ENCODE measurements at places on chromosomes 7 and 10.

DNA sequence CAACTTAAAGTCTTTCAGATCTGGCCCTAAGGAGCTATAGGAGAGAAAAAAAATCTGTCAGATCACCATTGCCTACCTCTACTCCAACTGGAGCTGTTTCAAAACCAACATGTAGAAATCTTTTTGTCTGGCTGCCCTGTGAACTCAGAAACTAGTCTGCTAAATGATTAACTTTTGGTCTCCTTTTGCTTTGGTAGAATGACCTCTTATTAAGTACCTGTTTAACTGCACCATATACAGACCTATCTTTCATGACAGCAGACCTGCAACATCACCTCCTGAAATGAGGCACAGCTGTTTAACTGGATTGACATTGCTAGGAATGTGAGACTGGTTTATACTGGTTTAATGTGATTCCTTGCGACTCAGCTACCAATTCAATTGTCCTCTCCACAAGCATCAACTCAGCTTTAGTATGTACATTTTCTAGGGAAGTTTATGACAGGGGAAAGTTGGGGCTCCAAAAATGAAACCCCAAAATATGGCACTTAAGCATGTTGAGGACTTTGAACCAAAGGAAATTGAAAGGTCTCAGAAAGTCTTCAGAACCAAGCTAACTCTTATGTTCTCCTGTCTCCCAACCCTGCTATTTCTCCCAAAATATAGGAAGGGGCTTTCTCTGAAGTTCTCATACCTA is 1.8 kb downstream of the CYP3A43 start:
- no peak for DNase-seq

DNA sequence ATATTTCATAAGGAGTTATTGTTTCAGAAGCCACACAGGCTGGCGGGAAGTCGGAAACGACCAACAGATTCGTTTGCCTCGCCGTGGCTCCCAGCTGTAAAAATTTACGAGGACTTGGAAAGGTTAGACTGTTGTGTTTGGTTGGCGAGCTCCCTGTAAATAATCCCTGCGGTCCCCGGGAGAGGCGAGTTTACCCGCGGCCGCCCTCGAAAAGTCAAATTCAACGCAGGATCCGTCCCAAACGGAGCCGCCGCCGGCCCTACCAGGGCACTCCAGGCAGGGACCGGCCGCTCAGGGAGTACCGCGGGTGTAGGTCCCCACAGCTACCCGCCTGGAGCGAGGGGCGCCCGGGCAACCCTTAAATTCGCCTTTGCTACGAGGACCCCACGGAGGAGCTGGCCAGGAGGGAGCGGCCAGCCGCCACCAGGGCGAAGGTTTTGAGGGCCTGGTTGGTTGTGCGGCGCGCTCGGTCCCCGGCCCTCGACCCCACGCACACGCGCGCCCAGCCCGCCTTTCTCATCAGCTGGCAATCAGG is 726 bp upstream of the HOXA9 start:
- no peak for DNase-seq

DNA sequence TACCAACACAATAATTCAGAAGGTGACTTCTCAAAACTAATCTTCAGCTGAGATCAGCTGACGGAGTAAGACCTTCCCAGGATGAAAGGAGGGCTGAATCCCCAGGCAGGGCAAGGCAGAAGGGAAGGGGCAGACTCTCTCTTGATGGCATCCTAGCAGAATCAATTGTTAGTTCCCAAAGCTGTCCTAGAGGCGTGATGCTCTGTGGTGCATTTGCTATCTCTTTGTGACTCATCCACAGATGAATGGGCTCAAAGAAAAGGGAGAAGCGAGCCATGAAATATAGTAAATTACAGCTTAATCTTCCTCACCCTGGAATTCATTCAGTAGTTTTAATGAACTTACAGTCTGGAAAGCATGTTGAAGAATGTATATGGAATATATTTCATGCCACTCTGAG is 37.2 kb downstream of the PDE1C start:
- no peak for DNase-seq

- DNase-seq: no peak
Measured at GRCh38 chr7:112635742-112636141, 154.5 kb downstream of the TMEM168 start.

- DNase-seq: no peak
Measured at GRCh38 chr7:48154792-48155413, 16.4 kb upstream of the ABCA13 start.

All from stimulated activated CD4-positive, alpha-beta T cell treated with anti-CD3 and anti-CD28 coated beads, Interleukin-1b, Interleukin-23, amount 100 ng/mL, for 1 hour (primary cell).